ENCODE measurements at places on chromosomes 5 and 9. TPM values are rescaled to one million over a fixed set of nuclear protein-coding genes. Genes with fewer than 3 reads are reported as not detected.

MYMK gene
- total RNA-seq: 0.34 TPM

ASPN gene
- total RNA-seq: not detected

ZFYVE16 gene
- 25.3 TPM for total RNA-seq

C7 gene
- 1.4 TPM for total RNA-seq

PDLIM4 gene
- total RNA-seq: 10.6 TPM

GRCh38 chr9:118993965-118994364, 375.3 kb downstream of the BRINP1 start:
- H3K27ac ChIP-seq: no peak overlapping the region
- peaks cover 39% of the 10 kb centered on the region for H3K4me1 ChIP-seq
- H3K36me3 ChIP-seq: no peaks in the 10 kb centered on the region
- H3K4me3 ChIP-seq: no peak overlapping the region
- H3K27me3 ChIP-seq: peaks cover 4% of the 10 kb centered on the region
- no peak for DNase-seq

DNA sequence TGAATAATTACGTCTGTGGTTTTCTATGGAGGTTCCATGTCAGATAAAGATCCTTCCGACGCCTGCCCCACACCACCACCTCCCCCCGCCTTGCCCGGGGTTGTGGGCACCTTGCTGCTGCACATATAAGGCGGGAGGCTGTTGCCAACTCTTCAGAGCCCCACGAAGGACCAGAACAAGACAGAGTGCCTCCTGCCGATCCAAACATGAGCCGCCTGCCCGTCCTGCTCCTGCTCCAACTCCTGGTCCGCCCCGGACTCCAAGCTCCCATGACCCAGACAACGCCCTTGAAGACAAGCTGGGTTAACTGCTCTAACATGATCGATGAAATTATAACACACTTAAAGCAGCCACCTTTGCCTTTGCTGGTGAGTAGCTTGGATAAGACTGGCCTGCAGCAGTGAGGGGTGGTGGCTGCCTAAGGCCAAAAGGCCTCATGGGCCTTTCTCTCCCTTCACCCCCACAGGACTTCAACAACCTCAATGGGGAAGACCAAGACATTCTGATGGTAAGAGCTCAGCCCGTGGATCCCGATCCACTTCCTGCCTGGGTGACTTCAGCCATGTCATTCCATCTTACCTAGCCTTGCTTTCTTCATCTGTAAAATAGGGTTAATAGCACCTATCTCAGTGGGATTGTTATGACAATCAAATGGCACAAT, at the start of gene IL3:
Gene IL3 (plus strand): TSS at position 155 of the 661 bp plus-strand sequence. CDS start 52 bp downstream, at position 207.
- H3K4me3 ChIP-seq: no peak within 1 kb of the TSS
- no peak for DNase-seq

DNA sequence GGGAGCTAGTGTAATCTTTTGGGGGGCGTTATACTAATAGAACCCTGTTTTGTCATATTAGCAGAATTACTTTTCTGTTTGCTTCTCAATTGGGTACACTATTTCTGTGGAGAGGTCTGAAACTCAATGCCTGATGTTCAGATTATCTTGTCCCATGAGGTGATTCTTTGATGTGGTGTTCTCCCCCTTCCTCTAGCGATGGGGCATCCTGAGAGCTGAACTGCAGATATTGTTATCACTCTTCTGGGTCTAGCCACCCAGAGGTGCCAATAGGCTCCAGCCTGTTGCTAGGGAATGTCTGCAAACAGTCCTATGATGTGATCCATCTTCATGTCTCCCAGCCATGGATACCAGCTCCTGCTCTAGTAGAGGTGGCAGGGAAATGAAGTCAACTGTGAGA, 233.1 kb upstream of the RASA1 start:
- no peak for DNase-seq
- H3K4me1 ChIP-seq: peaks cover 10% of the 10 kb centered on the region
- no peak overlapping the region for H3K27ac ChIP-seq
- no peaks in the 10 kb centered on the region for H3K36me3 ChIP-seq

DNA sequence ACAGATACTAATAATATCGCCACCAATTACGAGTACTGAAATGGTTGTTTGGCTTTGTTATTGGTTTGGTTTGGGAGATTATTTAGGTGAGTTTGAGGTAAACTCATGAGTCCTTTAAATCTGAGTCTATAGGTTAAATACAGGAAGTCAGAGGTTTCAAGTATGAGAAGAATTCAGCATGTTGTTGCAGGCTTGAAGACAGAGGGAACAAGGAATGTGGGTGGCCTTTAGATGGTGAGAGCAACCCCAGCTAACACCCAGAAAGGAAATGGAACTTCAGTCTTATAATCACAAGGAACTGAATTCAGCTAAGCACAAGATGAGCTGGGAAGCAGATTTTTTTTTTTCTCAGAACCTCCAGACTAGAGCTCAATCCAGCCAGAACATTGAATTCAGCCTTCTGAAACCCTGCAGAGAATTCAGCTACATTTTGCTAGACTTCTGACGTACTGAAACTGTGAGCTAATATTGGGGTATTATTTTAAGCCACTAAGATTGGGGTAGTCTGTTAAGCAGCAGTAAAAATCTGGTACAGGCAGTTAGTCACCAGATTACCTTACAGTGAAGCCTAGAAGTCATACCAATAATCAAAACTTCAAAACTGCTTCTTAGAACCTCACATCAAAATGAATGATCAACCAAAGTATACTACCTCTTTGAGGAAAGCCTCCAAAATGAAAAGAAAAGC, 216.0 kb upstream of the PUM3 start:
- peaks cover 5% of the 10 kb centered on the region for H3K36me3 ChIP-seq
- DNase-seq: no peak
- H3K4me3 ChIP-seq: no peak overlapping the region
- peaks cover 27% of the 10 kb centered on the region for H3K4me1 ChIP-seq

- H3K27ac ChIP-seq: no peak overlapping the region
- no peaks in the 10 kb centered on the region for H3K4me1 ChIP-seq
- no peaks in the 10 kb centered on the region for H3K27me3 ChIP-seq
- no peak for DNase-seq
- no peak overlapping the region for H3K4me3 ChIP-seq
- H3K36me3 ChIP-seq: no peaks in the 10 kb centered on the region
Observed at GRCh38 chr9:34310215-34310614, 18.9 kb downstream of the KIF24 start.

DNA sequence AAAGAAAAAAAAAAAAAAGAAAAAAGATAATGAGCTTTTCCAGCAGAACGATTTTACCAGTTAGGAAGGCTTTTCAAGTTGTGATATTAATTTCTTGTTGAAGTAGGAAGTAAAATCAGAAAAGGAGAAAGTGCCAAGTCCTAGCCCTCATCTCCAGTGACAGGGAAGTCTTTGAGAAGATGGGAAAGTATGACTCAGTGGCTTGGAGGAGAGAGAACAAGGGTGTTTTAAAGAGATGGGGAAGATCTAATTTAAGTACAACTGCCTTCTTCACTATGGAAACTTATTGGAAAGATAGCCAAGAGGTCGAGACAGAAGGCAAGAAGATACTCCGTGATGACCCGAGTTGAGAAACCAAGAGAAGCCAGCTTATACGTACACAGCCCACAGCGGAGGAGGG, 22.6 kb downstream of the FGF1 start:
- no peaks in the 10 kb centered on the region for H3K36me3 ChIP-seq
- no peak overlapping the region for H3K4me3 ChIP-seq
- H3K4me1 ChIP-seq: peaks cover 18% of the 10 kb centered on the region
- H3K27me3 ChIP-seq: no peaks in the 10 kb centered on the region
- no peak for DNase-seq

- H3K36me3 ChIP-seq: no peaks in the 10 kb centered on the region
- no peaks in the 10 kb centered on the region for H3K27me3 ChIP-seq
- H3K4me1 ChIP-seq: peaks cover 18% of the 10 kb centered on the region
- no peak overlapping the region for H3K27ac ChIP-seq
Observed at GRCh38 chr5:148730270-148730669, 75.9 kb upstream of the HTR4 start.

DNA sequence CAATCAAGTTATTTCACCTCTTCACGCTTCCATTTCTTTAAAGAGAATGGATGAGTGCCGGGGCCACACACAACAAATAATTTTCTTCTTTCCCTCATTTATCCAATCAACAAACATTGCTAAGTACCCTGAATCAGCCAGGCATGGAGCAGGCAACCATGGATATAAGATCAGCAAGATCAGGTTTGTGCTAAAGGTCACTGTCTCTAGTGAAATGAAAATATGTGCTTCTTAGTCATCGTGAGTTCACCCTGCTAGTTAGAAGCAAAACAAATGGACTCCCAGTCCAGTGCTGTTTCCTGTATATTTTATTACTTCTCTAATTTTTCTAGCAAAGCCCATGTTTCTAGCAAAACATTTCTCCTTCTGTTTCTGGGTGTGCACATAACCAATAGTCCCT, 629.2 kb downstream of the BNC2 start:
- H3K4me1 ChIP-seq: peaks cover 27% of the 10 kb centered on the region
- H3K36me3 ChIP-seq: no peaks in the 10 kb centered on the region
- no peak overlapping the region for H3K27ac ChIP-seq
- DNase-seq: no peak

GRCh38 chr9:94855903-94856302, 129.4 kb downstream of the AOPEP start:
- H3K27me3 ChIP-seq: no peaks in the 10 kb centered on the region
- DNase-seq: no peak
- H3K4me1 ChIP-seq: peaks cover under 1% of the 10 kb centered on the region
- peaks cover 5% of the 10 kb centered on the region for H3K36me3 ChIP-seq

DNA sequence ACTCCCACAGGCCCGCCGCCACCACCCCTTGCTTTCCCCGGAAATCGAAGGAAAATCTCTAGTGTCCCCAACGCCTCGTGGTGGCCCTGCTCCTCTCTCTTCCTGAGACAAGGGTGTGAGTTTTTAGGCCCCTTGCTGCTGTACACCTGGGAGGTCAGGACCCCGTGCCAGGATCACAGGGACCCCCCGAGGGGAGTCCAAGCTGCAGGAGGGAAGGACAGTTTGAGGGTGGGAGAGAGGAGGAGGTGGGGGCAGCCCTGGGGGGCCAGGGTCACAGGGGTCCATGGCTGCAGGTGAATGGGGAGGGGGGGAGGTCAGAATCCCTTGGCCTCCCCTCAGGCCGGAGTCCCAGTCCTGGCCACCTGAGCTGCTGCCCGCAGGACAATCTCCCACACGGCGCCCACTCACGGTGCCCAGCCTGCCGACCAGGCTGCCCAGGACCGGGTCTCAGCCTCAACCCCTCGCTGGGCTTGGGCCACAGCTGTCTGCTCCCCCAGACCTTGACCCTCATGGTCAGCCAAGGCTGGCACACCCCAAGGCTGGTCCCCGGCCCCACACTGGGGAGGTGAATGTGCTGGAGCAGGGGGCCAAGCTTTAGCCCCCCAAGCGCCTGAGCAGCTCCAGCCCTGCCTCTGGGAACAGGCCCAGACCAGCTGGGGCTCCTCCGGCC, 19.9 kb downstream of the TPPP start:
- H3K27me3 ChIP-seq: peaks cover 17% of the 10 kb centered on the region
- H3K4me1 ChIP-seq: 0 out of 2 replicates have a peak, but pooled peaks cover 5% of the 10 kb centered on the region
- H3K4me3 ChIP-seq: no peak overlapping the region
- H3K27ac ChIP-seq: no peak overlapping the region
- no peaks in the 10 kb centered on the region for H3K36me3 ChIP-seq
- DNase-seq: no peak

DNA sequence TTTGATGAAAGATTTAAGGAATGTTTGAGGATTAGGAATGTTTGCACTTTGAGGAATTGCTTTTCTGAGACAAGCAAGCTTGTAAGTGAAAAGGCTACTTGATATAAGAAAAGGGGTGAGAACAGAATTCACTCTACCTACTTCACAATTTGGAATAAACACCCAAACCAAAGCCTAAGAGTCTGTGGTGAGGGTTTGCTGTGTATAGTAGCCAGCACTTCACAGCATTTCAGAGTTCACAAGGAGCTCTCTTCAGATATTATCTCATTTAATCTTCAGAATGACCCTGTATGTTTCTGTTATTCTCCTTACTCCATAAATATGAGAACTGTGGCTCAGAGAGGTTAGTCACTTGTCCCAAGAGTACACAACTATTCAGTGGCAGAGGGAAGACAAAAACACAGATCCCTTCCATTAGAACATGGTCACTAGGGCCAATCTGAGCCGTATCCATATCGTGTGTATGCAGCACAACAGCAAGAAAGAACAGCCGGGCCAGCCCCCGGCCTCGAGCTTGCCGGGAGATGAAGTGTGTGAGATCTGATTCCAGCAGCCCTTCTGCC, 92.4 kb downstream of the FRMD3 start:
- H3K4me3 ChIP-seq: no peak overlapping the region
- H3K27me3 ChIP-seq: no peaks in the 10 kb centered on the region
- no peak overlapping the region for H3K27ac ChIP-seq
- H3K4me1 ChIP-seq: no peaks in the 10 kb centered on the region
- DNase-seq: no peak

GRCh38 chr5:44385291-44385900, 3.8 kb downstream of the FGF10 start:
- DNase-seq: no peak
- H3K27ac ChIP-seq: no peak overlapping the region
- H3K27me3 ChIP-seq: peaks cover 39% of the 10 kb centered on the region
- peaks cover 20% of the 10 kb centered on the region for H3K4me1 ChIP-seq
- no peaks in the 10 kb centered on the region for H3K36me3 ChIP-seq
- H3K4me3 ChIP-seq: no peak overlapping the region

DNA sequence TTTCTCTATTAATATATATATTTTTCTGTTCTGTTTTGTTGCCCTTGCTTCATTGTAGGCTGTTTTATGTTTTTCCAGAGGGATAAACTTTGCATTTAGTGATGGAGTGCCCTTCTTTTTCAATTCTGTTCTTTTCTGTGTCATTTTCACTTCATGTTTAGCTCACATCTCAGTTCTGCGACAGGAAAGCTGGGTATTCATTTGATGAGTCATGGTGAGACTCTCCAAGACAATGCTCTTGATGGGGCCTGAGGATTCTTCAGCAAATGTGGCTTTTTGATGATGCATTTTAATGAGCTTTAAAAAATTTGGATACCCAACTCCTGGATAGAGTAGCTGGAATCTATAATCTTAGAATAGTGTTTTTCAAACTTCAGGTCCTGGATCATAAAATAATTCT, 56.5 kb upstream of the SPATA31D4 start:
- H3K27me3 ChIP-seq: no peaks in the 10 kb centered on the region
- H3K4me1 ChIP-seq: peaks cover 5% of the 10 kb centered on the region
- no peaks in the 10 kb centered on the region for H3K36me3 ChIP-seq
- H3K27ac ChIP-seq: no peak overlapping the region
- no peak for DNase-seq

DNA sequence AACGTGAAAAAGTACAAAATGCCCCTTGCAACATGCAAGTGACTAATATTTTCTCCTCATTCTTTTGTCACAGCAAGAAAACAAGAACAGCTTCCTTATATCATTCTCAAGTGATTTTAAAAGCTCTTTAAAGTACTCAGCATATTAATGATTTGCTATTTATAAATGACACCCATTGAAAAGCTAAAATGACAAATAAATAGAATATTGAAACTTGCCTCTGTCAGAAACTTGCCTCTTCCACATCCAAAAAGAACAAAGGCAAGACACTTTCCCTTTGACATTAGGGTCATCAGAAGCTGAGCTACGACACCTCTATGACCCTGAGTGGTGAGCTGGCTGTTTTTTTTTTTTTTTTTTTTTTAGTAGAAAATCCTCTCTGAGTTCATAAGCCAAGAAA, 339.6 kb upstream of the ITGA1 start:
- peaks cover 2% of the 10 kb centered on the region for H3K36me3 ChIP-seq
- DNase-seq: no peak
- peaks cover 40% of the 10 kb centered on the region for H3K4me1 ChIP-seq
- no peak overlapping the region for H3K27ac ChIP-seq
- H3K4me3 ChIP-seq: no peak overlapping the region

All from WTC11 (cell line).